ENCODE measurements at places on chromosomes 16 and 17.

- no peak for DNase-seq
Observed at GRCh38 chr17:55219934-55220333, 44.8 kb upstream of the HLF start.

DNA sequence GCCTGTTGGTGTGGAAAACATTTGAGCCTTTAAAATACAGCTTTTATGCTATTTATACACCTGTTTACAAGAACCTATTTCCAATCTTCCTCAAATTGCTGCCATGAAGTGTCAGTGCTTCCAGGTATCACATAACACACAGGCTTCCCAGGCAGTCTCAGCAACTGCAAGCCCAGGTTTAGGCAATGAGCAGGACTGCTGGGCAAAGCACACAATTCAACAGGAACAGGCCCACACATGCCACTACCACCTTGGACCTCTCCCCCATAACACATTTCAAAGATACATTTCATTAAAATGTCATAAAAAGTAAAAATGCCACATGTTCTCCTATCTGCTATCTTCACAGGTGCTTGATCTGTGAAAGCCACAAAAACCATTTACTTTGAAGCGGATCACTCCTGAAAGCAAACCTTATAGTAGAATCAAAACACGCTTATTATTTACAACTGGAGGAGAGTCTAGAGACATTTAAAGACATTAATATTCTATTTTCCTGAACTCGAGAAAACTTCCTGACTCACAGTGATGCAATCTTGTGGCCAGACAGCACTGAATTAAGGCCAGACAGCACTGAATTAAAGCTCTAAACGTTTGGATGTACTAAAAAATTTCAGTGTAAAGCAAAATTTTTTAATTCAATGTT is 31.5 kb downstream of the ANKFY1 start:
- DNase-seq: no peak

GRCh38 chr16:9134739-9135138 is 43.3 kb downstream of the HAPSTR1 start:
- peak; percentile 53 for DNase-seq

DNA sequence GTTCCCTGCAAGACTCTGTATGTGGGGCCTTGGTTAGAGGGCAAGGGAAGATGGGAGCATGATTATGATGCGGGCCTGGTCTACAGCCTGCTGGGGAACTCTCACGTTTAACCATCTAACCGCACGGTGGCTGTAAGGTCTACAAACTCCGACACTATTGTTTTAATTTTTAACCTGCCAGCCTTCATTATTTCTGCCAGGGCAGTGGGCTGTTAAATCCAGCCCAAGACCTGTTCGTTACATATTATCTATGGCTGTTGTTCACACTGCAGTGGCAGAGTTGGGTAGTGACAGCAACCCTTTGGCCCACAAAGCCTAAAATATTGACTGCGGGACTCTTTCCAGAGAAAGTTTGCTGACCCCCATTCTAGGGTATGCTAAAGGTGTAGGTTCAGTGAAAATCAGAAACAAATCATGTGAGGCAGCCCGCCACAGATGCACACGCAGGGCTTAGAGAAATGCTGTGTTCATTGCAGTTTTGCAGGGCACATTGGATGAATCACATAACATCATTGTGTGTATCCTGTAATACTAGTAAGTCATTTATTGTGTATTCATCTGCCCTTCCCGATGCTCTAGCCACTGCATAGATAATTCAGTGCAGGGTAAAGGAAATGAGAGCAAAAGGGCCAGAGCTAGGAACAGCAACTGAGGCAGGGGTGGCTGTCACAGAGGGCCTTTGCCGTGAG is 14.3 kb downstream of the SNX29 start:
- no peak for DNase-seq

DNA sequence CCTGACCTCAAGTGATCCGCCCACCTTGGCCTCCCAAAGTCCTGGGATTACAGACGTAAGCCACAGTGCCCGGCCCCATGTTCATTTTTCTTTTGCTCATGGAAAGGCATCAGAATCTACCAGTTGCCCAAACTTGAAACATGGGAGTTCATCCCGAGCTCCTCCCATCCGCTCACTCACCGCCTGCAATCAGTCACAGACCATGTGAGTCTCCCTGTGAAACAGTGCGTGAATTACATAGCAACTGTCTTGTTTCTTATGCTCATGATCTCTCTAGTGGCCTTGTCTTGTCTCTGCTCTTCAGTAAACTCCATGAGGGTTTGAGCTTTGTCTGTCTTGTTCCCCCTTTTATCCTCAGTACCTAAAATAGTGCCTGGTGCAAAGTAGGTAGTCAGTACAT is 52.1 kb upstream of the TNRC6A start:
- no peak for DNase-seq

GRCh38 chr17:41002814-41003213 is 3.1 kb upstream of the KRTAP3-2 start:
- no peak for DNase-seq

GRCh38 chr17:40529991-40530390 is 28.6 kb upstream of the TNS4 start:
- DNase-seq: no peak

DNA sequence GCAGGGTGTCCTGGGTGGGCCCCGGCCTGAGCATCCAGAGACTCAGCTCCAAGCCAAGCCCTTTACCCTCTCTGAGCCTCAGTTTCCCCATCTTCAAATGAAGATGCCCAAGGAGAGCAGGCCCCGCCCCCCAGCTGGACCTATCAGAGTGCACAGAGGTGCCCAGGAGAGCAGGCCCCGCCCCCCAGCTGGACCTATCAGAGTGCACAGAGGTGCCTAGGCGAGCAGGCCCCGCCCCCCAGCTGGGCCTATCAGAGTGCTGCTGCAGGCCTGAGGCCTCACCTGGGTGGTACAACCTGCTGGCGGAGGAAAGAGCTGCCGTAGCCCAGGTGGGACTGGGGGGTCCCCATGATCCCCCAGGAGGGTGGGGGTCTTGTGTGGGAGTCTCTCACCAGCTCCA is 3.4 kb upstream of the SSTR5 start:
- no peak for DNase-seq

GRCh38 chr16:54060599-54061421 is 225.8 kb downstream of the IRX3 start:
- DNase-seq: no peak

GRCh38 chr16:85660843-85661739 is 27.7 kb downstream of the GINS2 start:
- DNase-seq: no peak

- no peak for DNase-seq
Observed at GRCh38 chr17:80337195-80337895, 76.7 kb downstream of the RNF213 start.

DNA sequence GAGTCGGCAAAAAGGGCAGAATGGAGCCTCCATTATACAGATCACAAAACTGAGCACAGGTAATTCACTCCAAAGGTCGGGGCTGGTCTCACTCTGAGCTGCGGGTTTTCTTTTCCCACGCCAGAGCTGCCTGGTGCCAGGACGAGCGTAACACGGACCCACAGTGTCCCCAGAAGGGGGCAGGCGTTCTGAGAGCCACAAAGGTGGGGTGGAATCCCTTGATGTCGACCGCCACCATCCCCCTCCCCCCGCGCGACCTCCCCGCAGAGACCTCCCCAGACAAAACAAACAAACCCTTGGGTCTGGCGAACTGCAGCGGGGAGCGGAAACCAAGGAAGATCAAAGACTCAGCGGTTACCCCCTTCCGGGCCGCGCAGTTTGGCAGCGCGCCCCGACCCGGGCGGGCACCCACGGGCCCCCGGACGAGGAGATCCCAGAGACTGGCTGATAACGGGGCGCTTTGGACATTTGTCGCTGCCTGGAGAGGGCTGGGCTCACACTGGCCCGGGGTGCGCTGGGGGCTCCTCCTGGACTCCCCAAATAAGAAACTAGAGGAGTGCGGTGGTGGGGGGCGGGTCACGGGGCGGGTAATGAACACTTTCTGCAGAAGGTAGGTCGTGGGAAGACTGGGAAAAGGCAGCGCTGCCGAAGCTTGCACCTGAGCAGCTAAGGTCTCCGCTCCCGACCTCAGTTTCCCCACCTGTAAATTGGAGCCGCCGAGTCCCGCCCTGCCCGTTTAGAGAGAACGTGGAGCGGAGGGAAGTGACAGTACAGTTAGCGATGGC is 664 bp upstream of the NKD1 start:
- peak; percentile 44 for DNase-seq

- no peak for DNase-seq
Observed at GRCh38 chr17:37211136-37211535, 164.6 kb upstream of the C17orf78 start.

- DNase-seq: no peak
Observed at GRCh38 chr16:21959050-21959449, 5.9 kb downstream of the UQCRC2 start.

- no peak for DNase-seq
Observed at GRCh38 chr17:78409191-78409928, 30.9 kb downstream of the PGS1 start.

DNA sequence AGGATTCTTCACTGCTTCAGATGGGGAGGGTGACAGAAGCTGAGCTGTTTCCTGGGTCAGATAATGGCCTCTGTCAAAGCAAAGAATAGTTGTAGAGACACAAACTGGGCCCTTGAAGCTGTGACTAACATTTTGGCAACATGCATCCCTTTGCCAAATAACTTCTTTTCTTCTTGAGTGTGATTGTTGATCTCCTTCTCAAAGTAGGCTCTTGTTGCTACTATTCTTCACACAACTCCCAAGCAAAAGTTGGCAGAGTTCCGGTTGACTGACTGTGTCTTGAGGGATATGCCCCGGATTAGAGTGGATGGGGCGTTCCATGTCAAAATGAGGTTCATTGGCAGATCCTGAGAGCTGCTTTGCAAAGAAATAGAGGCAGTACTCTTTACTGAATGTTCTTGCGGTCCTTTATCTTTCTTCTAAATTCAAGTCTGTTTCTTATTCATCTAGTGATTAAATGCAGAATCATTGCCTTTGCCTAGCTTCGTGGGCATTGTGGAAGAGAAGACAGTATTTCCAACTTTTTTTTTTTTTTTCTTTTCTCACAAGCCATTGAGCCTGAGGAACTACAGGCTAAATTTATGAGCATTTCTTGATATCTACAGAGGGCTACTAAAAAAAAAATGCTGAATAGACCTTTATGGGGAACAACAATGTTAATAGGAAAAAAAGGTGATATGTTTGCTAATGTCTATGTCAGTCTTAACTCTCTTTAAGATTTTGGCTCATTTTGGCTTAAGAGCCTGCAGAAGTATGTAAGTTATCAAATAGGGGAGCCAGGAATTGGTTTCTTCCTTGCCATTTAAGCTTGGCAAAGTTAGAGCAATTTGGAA is 5.8 kb downstream of the WIPF2 start:
- no peak for DNase-seq

GRCh38 chr17:17730250-17730935 is 49.1 kb downstream of the RAI1 start:
- DNase-seq: no peak

GRCh38 chr16:13999895-14000425 is 71.2 kb upstream of the MRTFB start:
- DNase-seq: no peak

DNA sequence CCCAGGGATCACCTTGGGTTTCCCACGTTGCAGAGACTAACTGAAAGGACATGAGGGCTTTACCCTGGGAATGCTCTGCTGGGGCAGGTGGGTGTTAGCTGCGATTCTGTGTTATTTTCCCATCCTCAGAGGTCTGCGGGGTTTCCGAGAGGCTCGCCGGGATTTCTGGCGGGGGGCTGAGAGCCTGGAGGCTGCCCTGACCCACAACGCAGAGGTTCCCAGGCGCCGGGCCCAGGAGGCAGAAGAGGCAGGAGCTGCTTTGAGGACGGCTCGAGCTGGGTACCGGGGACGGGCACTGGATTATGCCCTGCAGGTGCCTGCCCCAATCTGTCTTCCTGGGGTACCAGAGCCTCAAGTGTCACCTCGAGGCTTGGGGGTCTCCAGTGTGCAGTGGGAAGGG is 6.9 kb downstream of the ACAP1 start:
- DNase-seq: no peak

DNA sequence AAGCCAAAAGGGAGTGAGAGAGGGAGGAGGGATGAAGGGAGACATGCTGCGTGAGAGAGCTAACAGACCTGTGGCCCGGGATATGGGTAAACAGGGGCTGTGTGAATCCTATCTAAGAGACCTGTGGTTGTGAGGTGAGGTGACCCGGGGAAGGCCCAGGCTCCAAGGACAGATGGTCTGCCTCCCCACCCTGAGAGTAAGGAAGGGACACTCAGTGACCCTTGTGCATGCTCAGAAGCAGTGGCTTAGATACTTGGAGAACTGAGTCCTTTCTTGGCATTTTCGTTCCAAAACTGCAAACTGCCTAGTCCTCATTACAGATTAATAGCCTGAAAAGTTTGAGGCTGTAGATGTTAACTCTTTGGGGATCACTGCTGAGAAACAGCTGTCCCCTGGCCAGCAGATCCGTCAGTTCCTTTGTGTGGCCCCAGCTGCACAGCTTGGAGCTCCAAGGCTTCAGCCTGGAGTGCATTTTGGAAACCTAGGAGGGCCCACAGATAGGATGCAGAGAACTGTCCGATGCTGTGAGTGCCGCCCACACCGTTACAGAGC is 121.6 kb downstream of the SMG6 start:
- no peak for DNase-seq

DNA sequence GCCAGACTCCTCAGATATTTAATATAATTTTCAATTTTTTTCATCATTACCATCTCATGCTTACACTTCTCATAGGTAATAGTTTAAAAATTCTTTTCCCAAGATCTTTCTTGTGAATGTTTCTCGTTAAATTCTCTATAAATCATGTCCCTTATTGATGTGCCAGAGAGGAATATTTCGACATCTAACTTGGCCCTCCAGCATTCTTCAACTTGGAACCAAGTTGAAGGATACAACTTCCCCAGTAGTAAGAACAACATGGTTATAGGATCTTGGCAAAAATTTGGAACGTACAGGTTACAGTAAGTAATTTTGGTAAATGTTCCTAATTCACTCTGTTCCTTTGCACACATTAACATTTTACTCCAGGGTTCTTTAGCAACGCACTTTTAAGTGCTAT is 731.8 kb downstream of the CDH11 start:
- no peak for DNase-seq

DNA sequence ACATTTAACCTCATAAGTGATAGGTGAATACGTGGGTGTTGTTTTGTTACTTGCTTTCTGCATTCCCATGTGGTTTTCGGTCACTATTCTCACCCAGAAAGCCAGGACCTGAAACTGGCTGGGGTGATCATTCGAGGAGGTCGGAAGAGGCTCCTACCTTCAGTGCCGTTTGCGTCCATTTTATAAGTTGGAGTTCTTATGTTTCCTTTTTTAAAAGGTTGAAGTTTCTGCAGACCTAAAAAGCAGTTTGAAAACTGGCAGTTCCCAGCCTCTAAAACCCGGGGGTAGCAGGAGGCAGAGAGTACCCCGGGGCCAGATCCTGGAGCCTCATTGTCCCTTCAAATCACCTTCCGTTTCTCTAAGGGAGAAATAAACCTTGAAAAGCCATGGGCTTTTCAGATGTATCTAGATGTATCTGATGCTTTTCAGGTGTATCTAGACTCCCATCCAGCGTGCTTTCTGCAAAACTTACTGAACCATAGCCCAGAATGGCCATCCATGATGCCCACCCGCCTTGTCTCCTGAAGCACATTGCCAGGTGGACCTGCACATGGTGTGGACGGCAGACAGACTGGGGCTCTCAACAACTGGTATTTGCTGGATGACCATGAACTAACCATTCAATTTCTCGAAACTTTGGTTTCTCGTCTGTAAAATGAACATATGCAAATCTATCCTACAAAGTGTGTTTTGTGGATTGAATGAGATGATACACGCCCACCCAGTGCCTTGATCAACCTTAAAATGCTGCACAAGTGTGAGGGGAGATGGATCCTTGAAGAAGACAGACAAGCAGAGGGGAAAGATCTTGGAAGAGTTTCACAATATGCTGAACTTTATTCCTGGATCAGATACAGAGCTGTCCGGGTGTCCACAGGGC is 1.3 kb downstream of the NLRC5 start:
- no peak for DNase-seq

GRCh38 chr17:1956134-1956533 is 69.0 kb downstream of the RTN4RL1 start:
- no peak for DNase-seq

- no peak for DNase-seq
Observed at GRCh38 chr16:57013229-57013628, 23.9 kb downstream of the NLRC5 start.
